Esophagus squamous epithelium (tissue), 5 donors: ENCODE measurements at places on chromosomes 7 and 10.

DNA sequence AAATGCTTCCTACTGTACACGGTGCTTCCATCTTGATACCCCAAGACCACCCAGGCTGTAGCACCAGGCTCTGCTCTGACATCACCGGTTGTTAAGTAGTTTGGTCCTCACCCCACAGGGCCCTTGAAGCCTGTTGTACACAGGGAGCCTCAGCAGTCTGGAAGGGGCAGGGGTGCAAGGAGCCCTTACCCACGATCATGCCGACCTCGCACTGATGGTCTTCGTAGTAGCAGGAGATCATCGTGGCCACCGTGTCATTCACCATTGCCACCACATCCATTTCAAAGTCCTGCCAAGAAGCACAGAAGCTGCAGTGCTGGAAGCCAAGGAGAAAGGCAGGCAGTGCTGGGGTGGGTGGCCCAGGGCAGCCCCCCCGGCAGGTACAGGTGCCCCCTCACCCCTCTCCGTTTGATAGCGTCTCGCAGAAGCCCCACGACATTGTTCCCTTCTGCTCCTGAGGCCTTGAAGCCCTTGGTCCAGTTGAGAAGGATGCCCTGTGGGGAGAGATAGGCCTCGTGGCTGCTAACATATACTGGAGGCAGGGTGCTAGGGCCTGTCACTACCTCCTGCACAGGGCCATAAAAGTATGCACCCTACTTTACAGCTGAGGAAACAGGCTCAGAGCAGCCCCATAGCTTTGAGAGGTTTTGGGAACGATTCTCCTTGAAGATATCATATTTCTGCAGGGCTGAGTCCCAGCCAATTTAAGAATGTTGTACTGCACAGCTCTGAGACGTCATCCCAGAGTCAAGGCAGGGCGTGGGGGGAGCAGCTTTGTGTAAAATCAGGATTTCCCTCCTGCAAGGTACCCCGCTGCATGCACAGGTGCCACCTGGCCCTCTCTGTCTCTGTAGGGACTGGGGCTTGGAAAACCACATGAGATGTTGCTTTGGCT is 8.7 kb upstream of the MYL7 start:
- no peak for DNase-seq

DNA sequence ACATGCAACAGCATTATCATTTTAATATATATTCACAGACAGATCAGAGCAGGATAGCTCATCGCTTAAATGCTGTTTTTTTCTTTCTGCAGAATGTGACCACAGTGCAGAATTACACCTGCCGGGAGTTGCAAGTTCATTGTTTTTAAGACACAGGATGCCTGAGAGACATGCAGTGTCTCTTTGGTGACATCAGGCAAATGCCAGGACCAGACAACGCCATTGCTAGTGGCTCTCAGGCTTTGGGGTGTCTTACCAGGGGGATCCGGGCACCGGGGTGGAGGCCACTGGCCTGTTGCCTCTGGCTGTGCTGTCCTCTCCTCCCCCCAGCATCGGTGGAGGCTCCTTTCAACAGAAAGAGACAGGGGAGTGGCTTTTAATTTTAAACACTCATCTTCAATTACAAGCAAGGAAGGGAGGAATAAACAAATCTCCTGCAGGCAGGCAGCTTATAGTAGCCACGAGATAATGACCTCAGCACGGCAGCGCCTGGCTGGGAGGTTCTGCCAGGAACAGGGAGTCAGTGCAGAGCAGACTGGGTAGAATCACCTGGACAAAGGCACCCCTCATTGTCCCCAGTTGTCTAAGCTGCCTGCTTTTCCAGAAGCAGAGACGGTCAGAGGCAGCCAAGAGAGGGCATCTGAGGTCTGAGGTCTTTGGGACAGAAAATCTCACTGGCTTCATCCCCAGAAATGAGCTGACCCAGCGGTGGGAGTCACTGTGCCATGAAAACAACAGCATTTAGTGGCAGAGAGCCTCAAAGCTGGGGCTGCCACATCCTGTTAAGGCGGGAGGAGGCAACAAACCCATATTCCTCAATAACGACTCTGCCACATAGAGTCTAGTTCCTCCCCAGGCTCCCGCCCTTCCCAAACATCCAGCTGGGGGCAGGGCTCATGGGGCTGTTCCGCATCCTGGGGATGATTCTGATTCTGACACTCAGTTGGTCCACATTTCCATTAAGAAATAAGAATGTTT is 148.4 kb downstream of the TCERG1L start:
- DNase-seq = no peak

GRCh38 chr7:66502230-66503035 is 126.2 kb upstream of the KCTD7 start:
- DNase-seq = no peak

- no peak for DNase-seq
These were observed 45.7 kb downstream of the PITRM1 start for GRCh38 chr10:3126741-3127346.

DNA sequence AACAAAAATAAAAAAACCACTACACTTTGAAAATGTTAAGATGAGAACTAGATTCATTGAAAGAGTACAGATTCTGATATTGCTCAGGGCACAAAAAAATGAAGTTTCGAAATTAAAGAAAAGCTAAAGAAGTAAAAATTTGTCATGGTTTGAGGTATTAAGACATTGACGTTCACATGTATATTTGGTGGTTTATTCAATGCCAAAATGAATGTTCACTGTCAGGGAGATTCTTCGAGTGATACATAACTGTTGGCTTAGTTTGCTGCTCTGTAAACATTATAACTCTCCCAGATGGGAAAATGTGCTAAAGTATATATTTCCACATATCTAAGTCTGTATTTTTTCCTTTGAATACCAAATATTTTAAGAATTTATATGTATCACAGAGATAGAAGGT is 345.0 kb downstream of the SEMA3D start:
- no peak for DNase-seq

- no peak for DNase-seq
These were observed 416.3 kb upstream of the COBL start for GRCh38 chr7:51732951-51733350.

DNA sequence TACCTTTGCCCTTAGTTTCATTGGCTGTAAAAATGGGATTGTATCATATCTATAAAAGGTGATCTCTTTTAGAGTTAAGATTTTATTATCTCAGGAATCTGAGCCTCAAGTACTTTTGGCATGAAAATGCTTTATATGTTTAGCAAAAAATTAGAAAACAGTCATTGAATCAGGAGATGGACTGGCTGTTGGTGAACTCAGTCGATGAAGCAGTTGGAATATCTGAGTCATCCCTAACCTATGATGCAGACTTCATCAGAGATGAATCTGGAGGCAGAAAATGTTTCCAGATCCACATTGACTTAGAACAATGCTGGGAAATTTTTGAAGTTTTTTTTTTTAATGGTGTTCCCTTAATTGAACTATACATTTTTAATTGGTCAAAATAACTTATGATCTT is 228.5 kb downstream of the SLC25A13 start:
- no peak for DNase-seq

DNA sequence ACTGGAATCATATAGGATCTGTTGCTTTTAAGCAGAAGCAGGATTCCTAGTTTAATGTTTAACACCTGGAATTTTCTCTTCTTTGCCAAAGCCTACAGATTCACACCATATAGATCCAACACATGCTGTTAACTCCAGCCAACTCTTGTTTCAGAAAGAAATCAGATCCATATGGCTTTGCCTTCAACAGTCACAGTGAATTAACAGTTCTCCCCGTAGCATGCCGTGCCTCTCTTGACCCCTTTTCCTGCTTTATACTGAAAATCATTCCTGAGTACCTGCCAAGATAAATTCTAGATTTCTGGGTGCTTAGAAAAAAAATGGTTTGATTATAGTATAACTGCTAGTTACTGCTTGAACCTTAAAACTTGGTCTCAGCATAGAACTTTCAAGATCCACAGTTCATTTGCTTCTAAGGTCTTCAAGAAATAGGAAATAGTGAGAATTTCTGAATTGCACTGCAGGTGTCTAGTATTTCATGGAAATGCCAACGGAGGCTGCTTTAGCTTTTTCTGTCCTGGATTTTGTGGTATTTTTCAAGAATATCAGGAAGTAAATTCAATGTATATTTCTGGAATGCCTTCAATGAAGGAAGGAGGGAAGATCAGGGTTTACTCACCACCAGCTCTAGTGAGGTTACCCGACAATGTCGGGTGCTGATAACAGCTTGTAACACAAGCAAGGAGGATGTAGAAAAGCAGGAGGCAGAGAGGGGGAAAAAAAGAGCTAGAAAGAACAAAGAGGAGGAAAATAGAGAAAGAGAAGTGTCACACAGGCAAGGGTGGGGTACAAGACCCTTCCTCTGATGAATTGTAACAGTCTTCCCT is 6.6 kb downstream of the AASS start:
- no peak for DNase-seq

DNA sequence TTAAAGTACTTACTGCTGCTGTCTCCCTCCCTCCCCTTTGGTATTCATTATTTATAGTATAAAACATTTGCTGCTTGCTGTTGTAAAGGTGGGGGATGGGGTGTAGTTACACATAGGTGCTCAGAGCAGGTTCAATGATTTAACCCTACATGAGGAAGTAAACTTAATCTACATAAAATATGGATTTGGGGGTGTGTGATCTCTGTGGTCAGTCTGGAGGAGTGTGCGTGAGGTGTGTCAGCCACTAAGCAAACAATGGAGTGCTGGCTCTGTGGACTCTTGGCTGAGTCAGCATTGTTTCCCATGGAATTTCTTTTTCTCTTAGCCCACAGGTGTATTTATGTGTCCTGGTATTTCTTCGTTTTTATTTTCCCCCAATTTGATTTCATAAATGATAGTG is 133.9 kb downstream of the AUTS2 start:
- DNase-seq = no peak

- no peak for DNase-seq
These were observed 125.0 kb upstream of the THSD7A start for GRCh38 chr7:11956991-11957390.

DNA sequence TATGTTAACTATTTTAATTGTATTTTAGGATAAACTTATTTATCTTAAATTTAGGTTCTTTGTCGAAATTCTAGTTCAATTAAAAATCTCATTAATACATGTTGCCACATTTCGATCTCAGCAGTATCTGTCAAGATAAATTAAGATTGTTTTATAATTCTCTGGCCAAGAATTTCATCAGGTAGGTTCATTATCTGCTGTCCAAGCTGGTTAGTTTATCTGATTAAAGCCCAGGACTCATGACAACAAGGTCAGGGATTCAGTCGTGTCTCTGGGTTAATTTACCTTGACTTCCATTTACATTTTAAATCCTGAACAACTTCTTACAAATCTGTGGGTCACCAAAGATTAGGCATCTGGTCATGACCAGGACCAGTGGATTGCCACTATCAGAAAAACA is 7.6 kb downstream of the STEAP4 start:
- DNase-seq = no peak

GRCh38 chr10:59284118-59284975 is 78.0 kb downstream of the FAM13C start:
- DNase-seq = no peak

- DNase-seq = no peak
These were observed 46.4 kb downstream of the RAMP3 start for GRCh38 chr7:45203936-45204445.

- DNase-seq = no peak
These were observed 8.2 kb downstream of the BLNK start for GRCh38 chr10:96263176-96263575.

DNA sequence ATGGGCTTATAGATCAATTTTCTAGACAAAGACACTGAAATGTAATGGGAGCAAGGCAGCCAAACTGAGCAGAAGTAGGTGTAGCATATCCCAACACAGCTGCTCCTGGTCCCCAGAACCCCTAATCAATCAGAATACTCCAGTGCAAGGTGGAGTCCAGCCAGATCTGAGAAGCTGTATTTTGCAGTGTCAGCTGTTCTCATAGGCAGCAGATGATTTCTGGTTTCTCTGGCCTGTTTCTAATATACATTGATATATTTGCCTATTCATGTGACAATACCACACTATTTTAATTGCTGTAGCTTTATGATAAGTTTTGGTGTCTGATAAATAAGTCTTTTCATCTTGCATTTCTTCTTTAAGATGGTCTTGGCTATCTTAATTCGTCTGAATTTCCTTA is 117.4 kb upstream of the STARD3NL start:
- DNase-seq = no peak

- DNase-seq = no peak
These were observed 81.7 kb downstream of the NKX6-2 start for GRCh38 chr10:132704008-132704814.

DNA sequence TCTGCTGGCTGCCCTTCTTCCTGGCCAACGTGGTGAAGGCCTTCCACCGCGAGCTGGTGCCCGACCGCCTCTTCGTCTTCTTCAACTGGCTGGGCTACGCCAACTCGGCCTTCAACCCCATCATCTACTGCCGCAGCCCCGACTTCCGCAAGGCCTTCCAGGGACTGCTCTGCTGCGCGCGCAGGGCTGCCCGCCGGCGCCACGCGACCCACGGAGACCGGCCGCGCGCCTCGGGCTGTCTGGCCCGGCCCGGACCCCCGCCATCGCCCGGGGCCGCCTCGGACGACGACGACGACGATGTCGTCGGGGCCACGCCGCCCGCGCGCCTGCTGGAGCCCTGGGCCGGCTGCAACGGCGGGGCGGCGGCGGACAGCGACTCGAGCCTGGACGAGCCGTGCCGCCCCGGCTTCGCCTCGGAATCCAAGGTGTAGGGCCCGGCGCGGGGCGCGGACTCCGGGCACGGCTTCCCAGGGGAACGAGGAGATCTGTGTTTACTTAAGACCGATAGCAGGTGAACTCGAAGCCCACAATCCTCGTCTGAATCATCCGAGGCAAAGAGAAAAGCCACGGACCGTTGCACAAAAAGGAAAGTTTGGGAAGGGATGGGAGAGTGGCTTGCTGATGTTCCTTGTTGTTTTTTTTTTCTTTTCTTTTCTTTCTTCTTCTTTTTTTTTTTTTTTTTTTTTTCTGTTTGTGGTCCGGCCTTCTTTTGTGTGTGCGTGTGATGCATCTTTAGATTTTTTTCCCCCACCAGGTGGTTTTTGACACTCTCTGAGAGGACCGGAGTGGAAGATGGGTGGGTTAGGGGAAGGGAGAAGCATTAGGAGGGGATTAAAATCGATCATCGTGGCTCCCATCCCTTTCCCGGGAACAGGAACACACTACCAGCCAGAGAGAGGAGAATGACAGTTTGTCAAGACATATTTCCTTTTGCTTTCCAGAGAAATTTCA is 1.7 kb downstream of the ADRB1 start:
- no peak for DNase-seq

DNA sequence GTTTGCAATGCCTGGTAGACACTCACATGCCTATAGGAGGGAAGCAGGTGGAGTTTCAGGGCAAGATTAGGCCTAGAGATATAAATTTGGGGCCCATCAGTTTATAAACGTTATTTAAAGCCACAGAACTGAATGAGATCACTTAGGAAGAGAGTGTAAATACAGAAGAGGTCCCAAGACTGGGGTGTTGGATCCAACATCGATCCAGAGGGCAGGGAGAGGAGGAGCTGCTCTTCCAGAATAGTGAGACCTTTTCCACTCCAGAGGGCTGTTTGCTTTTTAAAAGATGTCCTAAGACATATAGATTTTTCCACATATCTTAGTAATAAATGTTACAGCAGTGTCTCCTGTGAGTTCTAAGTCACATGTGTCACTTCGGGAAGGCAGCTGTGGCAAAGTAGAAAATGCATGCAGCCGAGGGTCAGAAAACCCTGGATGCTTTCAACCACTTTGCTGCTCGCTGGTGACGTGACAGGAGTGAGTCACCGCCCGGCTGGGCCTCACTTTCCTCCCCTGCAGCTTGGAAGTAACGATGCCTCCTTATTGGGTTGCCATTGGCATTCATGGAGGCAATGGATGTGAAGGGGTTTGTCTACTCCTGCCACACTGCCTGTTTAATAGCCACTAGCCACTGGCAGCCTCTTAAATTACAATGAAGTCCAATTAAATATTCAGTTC is 95.4 kb downstream of the TRIL start:
- DNase-seq = no peak
